ENCODE measurements at places on chromosomes 16 and 17.
A peak's percentile ranks its signal among the peaks of the same experiment; 100 is the strongest.

DNA sequence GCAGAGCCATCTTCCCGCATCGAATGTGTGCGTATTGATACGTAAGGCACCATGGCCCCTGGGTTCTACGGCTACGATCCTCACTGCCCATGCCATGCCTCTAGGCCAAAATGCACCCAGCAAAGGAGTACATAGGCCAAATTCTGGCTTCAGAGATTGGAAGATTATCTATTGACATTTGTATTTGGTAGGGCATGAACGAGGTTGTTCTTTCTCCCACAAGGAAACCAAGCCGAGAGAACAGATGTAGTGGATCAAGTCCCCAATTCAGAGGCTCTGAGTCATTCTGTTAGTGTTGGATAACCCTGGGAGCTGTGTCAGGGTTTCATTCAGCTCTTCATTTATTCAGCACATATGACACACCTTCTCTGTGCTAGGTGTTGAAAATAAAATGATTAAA, 36.5 kb downstream of the HOXB1 start:
- peak; percentile 62 for DNase-seq

DNA sequence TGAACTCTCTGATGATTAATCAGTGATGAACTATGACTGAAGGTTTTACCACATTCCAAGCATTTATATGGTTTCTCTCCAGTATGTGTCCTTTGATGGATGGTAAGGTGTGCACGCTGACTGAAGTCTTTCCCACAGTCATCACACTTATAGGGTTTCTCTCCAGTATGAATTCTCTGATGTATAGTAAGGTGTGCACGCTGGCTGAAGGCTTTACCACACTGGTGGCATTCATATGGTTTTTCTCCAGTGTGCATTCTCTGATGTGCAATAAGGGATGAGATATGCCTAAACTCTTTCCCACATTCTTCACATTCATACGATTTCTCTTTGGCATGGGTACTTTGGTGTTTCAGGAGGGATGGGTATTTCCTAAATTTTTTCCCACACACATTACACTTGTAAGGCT, 16.4 kb downstream of the ZNF287 start:
- DNase-seq = no peak

- DNase-seq = no peak
Observed at GRCh38 chr17:32443827-32444300, 446 bp upstream of the PSMD11 start.

DNA sequence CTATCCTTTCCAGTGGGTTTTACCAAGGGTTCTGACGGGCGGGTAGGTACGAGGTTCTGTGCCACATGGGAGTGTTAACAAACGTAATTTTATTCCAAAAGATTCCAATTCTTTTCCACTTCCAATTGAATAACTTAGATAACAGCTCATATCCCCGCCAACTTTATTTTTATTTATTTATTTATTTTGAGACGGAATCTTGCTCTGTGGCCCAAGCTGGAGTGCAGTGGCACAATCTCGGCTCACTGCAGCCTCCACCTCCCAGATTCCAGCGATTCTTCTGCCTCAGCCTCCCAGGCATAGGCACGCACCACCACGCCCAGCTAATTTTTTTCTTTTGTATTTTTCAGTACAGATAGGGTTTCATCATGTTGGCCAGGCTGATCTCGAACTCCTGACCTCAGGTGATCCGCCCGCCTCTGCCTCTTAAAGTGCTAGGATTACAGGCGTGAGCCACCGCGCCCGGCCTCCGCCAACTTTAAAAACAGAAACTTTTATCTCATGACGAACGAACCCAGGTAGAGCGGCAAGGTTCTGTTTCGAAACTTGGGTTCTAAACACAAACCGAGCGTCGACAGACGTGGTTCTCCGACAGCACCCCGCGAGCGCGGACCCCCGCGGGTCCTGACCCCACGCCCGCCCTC, 613 bp downstream of the ECI1 start:
- peak; percentile 22 for DNase-seq

DNA sequence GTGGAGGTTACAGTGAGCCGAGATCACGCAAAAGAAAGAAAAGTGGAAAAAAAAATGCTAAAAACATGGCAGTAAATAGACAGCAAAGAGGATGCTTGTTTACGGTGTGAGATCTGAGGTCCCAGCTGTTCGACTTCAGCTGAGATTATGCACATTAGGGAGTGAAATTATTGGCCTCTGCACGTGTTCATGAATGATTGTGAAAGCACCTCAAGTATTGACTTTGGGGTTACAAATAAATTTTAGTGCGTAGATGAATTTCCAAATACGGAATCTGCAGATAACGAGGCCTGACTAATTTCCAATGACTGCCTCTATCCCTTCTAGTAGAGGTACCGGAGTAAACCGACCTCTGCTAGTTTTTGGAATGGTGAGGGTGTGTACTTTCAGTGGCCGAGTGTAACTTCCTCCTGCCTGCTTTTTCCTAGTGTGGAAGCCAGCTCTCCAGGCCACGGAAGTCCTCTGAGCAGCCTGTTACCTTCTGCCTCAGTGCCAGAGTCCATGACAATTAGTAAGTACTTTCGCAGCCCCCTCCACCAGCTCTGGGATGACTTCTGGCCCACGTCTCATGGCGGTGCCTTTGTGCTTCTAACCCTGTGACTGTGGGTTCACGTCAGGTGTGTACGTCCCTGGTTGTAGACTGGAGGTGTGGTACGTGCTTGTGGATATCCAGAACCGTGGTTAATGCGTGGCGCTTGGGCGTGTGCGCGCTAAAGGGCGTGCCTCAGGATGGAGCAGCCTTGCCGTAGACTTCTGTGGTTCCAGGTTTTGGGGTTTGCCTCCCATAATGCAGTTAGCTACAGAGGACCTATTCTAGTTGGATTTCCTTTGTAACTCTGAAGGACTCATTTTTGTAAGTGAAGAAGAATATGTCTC, 102.1 kb downstream of the SNX29 start:
- no peak for DNase-seq
